ENCODE measurements at places on chromosomes 2 and 18.

- DNase-seq: no peak
Observed at GRCh38 chr2:240095556-240096523, 40.3 kb downstream of the COPS9 start.

GRCh38 chr2:176291809-176292283 lies 22.6 kb downstream of the MTX2 start:
- no peak for DNase-seq

DNA sequence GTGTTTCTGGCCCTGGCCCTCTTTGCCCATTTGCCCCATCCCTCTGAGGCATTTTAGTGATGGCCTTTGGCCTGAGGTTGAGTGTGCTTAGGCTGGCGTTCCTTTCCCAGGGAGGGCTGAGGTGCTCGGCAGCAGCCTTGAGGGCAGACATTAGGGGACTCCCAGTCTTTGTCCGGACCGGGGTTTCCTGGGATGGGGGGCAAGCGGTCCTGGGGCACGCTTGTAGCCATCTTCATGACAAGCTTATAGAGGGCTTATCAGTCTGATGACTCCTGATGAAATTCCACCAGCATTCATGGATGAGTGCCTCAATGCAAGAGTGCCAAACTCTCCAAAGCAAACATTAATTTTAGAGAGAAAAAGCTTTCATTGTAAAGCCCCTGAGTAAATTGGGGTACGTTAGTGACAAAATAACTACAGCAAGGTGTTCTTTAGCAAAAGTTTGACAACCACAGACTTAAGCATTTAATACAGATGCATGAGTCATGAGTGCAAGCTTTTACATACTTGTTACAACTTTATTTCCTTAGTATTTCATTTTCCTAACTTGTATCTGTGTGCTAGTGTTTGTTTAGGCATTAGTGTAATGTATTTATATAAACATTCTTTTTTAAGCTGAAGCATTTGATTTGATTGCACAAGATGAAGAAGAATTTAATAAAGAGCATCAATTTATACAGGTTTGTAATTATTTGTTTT lies 45.6 kb downstream of the CEP192 start:
- no peak for DNase-seq

DNA sequence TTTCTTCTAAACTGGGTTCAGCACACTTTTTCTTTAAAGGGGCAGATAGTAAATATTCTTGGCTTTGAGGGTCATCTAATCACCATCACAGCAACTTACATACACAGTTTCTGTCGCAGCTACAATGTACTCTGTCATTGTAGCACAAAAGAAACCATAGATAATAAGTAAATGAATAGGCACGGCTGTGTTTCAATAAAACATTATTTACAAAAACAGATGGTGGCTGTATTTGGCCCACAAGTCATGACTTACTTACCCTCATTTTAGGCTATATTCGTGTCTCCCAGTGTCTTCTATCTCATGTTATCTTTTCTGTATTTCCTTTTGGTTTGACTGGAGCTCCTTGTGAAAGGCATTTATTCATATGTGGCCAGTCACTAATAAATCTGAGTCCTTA lies 168.3 kb downstream of the MAP2 start:
- no peak for DNase-seq

DNA sequence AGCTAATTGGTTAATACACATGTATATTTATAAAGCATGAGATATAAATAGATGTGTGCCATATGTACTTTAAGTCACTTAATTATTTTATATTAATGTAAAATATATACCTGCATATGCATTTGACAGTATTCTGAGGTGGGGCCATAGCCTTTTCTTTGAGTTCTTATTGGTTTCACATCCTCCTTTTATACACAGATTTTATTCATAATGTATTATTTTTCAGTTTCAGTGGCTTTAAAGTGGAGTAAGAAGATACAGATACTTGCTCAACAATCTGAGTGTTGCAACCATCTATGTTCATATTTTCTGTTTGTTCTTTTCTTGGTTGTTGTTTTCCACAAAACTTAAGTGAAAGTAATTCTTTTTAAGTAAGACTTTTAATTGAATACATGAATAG lies 436.5 kb downstream of the RND3 start:
- DNase-seq: no peak

DNA sequence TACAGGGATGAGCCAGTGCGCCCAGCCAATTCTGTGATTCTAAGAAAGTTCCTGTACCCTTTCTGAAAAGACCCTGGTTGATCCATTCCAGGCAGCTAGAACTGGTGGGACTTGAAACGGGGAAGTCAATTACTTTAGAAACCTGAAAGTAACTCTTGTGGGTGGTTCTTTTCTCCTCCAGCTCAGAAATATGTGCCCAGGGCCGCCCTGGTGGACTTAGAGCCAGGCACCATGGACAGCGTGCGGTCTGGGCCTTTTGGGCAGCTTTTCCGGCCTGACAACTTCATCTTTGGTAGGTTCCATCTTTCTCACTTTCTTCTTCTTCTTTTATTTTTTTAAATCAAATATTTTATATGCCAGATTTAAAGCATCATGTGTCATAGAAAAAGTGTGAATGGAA lies 2.7 kb downstream of the TUBB6 start:
- no peak for DNase-seq

- no peak for DNase-seq
Observed at GRCh38 chr2:6410313-6410712, 455.4 kb downstream of the CMPK2 start.

DNA sequence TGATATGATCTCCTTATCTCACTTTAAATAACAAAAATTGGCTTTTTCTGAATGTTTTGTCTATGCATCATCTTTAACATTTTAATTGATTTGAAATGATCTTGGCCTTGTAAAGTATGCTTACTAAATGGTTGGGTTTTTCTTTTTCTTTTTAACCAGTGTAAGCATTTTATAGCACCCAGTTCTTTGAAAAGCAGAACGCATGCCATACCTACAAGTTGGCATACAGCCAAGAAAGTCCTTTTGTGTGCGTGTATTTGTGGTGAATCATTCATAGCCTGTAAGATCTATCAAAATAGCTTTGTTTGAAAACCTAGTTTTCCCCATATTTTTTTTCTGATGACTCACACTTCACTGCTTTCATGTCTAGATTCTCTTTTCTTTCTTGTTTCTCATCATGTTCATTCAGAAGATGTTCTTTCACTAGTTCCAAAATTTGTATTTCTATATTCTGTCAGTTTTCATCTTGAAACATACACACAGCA lies 4.1 kb upstream of the VRK2 start:
- no peak for DNase-seq

- no peak for DNase-seq
Observed at GRCh38 chr2:118520246-118520645, 327.2 kb downstream of the EN1 start.

- DNase-seq: no peak
Observed at GRCh38 chr2:46323730-46324129, 26.5 kb downstream of the EPAS1 start.

GRCh38 chr2:160209516-160209856 lies 9.4 kb upstream of the ITGB6 start:
- no peak for DNase-seq

DNA sequence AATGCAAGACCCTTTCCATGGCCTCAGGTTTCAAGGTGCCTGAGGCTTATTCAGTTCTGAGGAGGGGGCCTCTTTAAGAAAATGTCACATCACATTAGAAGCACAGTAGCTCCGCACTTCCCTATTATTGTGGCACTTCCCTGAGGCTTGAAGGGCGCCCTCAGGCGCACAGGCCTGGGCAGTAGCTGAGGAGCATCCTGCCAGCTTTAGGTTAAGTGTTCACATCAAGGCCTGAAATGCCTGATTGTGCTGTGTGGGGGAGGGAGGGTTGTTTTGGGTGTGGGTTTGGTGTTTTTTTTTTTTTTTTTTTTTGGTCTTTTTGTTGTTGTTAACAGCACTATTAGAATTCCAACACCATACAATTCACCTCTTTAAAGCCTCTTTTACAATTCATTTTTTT lies 107.9 kb downstream of the CABLES1 start:
- no peak for DNase-seq

- no peak for DNase-seq
Observed at GRCh38 chr2:199315299-199316179, 142.2 kb downstream of the SATB2 start.

DNA sequence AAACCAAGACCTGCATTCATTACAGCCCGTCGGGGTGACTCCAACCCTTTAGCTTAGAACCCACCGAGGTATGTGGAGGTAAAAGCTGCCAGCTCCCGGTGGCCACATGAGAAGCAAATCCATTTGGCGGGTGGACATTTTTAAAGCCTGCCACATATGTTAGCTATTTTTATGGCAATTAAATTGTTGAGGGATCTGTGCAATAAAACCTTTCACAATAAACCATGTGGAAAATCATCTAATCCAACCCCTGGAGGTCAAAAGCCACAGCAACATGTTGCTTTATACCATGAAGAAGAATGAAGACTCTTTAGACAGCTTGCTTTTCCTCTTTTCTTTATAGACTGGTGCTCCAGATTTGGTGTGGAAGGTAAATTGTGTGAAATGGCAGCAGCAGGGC lies 176.3 kb downstream of the AGPS start:
- no peak for DNase-seq

- no peak for DNase-seq
Observed at GRCh38 chr2:62227386-62228075, 31.6 kb downstream of the B3GNT2 start.

DNA sequence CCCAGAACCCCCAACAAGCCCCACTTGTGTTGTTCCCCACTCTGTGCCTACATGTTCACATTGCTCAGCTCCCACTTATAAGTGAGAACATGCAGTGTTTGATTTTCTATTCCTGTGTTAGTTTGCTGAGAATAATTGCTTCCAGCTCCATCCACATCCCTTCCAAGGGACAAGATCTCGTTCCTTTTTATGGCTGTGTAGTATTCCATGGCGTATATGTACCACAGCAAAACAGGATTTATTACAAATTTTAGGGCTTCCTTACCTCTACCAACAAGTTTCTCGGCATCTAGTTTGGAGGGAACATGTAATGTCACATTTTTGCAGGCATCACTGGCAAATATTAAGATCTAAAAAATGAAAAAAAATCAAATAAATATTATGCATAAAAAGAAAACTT lies 8.9 kb downstream of the DSC2 start:
- DNase-seq: no peak

GRCh38 chr2:136239079-136239685 lies 121.2 kb upstream of the CXCR4 start:
- DNase-seq: no peak

GRCh38 chr18:63421514-63421913 lies 762 bp downstream of the VPS4B start:
- DNase-seq: no peak

DNA sequence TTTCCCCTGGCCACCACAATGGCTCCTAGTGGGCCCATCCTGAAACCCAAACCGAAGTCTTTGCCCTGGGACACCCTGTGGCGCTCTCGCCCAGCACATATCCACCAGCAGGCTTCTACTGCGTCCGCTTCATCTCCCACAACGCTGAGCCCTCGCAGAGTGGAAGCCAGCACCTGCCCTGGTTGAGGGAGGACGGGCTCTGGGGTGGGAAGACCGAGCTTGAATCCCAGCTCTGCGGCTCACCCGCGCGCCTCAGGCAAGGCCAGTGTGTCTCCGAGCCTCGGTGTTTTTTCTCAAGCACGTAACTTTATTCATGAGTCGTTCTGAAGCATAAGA lies 15.6 kb downstream of the KLF11 start:
- DNase-seq: no peak

- no peak for DNase-seq
Observed at GRCh38 chr18:43663159-43663558, 385.9 kb upstream of the SYT4 start.

DNA sequence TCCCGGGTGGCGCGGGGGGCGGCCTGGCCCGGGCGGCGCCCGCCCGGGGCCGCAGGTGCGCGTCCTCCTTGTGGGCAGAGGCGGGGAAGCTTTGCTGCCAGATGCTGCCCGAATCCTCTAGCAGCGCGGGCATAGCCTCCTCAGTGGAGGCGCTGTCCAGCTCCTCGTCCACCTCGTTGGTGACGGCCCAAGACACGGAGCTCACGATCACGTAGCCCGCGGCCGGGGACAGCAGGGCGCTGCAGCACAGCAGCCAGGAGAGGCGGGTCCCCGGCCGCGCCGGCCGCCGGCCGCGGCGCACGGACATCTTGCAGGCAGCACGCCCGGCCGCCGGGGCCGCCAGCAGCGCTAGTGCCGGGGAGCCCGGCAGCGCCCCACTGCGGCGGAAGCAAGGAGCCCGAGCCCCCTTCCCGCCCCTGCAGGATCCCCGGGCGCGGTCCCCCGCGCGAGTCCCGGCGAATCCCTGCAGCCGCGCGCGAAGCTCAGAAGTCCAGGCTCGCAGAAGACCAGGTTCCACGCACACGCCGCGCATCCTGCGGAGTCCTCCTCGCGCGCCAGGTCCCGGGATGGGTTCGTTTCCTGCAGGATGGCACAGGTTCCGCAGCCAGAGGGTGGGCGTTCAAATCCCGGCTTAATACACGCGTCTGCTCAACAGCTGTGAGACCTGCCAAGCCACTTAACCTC lies at the start of gene CREG2:
Gene CREG2, minus strand, starts transcription at position 353 of the 684 bp plus-strand sequence. Its CDS starts 46 bp downstream, at position 307.
- peak; percentile 46 for DNase-seq

- no peak for DNase-seq
Observed at GRCh38 chr2:171083451-171083850, 77.2 kb downstream of the TLK1 start.

- no peak for DNase-seq
Observed at GRCh38 chr2:169461143-169461542, 18.2 kb upstream of the BBS5 start.

DNA sequence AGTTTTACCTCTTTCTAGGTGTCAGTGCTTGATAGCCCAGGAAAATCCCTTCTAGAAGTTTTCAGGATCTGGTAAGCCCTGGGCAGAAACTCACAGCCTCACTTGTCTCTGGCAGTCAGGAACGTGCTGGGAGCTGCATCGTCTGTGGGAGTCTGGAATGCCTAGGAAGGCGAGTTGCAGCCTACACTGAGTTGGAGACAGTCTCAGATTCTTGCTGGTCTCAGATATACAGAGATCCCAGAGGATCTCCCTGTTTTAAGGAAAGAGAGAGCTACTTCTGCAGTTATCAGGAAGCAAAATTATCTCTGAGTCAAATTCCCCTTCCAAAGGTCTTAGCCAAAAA lies 104.4 kb upstream of the CDC42EP3 start:
- no peak for DNase-seq

- DNase-seq: no peak
Observed at GRCh38 chr2:214311931-214312749, 98.7 kb upstream of the VWC2L start.

- DNase-seq: no peak
Observed at GRCh38 chr2:38586931-38587330, 15.8 kb downstream of the HNRNPLL start.

DNA sequence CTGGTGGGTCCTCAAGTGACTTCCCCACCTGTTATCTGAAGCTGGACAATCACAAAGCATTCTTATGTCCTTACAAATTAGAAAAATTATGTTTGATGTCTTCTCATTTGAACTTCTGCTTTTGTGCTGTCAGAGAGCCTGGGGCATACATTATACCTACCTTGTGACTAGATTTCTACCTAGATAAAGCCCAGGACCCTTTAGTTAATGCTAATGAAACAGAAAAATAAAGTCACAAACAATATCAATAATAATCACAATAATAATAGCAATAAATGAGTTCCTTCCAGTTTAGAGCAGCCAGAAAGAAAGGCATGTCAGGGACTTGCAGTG lies 456.4 kb downstream of the SETBP1 start:
- no peak for DNase-seq

All from stimulated activated effector memory CD8-positive, alpha-beta T cell treated with anti-CD3 and anti-CD28 coated beads, Interleukin-12 subunit alpha, Interleukin-12 subunit beta, amount 100 ng/mL, for 72 hours (primary cell).